ENCODE measurements at places on chromosomes 16 and 17. TPM values are rescaled to one million over a fixed set of nuclear protein-coding genes. Genes with fewer than 3 reads are reported as not detected.

The TLCD1 gene
- 2.3 TPM for total RNA-seq

- DNase-seq = peak; percentile 24
Observed at GRCh38 chr17:35341411-35341992, 31.9 kb downstream of the SLFN11 start.

The KCNJ12 gene
- 9.1 TPM for total RNA-seq

GRCh38 chr17:9334536-9335446 lies 240.8 kb downstream of the STX8 start:
- no peak for DNase-seq

DNA sequence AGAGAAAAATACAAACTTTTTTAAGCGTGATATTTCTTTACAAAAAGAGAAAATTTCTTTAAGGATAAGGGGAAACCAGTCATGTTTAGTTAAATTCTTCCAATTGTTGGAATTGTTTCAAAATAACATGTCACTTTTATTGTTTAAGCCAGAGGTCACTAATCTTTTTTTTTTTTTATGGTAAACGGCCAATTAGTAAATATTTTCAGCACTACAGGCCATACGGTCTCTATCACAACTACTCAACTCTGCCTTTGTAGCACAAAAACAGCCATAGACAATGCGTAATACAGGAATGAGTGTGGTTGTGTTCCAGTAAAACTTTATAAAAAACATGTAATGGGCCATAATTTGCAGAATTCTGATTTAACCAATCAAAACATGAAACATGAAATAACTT lies 401.4 kb downstream of the GRIN2A start:
- no peak for DNase-seq

Measured in muscle of leg (tissue), 16 donors.